ENCODE measurements at places on chromosomes 6 and 20. TPM values are rescaled to one million over a fixed set of nuclear protein-coding genes. Genes with fewer than 3 reads are reported as not detected.

DNA sequence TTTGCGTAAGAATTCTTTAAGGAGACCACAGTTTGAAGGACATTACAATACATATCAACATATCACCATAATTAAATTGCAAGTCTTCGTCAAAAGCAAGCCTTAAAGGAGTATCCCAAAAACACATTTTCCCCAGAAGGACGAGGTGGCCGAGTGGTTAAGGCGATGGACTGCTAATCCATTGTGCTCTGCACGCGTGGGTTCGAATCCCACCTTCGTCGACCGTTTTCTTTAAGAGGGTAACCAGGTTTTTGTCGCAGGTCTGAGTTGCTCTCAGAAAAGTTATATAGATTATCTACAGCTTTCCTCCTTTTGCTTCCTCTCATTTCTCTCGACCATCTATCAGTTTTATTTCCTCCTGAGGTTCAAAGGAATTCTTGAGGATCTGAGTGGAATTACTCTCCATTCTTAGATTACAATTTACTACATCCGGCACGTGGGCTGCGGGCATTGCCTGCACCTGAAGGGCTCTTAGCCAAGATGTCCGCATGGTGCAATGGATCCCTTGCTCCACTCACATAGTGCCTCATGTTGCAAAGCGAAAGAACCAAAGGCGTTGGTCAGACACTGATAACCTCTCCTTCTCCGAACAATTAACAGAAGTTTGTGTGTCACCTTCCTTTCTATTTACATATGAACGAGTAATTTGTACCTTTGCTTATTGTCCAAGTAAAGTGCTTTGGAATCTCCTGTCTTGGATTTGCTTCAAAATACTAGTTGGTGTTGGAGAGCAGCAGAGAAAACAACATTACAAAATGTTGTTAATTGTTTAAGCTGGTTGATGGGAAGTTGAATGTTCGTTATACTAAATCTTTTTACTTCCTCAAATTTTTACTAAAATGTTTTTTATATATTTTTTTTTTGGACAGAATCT, 14.0 kb downstream of the POM121L2 start:
- no peak for DNase-seq

The CTAGE9 gene
- total RNA-seq: not detected

DNA sequence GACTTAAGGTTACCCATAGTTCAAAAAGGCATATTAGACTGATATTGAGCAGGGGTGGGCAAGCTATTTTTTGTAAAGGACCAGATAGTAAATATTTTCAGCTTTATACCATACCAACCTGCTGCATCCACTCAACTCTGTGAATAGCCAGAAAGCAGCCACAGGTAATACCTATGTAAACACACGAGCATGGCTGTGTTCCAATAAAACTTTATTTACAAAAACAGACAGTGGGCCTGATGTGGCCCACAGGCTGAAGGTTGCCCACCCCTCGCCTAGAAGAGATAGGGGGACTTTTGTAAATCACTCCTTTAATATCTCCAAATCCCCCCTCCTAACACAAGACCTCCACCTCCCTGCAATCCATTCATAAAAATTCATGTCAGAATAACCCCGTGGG, 64.4 kb downstream of the PSMG4 start:
- no peak for DNase-seq

DNA sequence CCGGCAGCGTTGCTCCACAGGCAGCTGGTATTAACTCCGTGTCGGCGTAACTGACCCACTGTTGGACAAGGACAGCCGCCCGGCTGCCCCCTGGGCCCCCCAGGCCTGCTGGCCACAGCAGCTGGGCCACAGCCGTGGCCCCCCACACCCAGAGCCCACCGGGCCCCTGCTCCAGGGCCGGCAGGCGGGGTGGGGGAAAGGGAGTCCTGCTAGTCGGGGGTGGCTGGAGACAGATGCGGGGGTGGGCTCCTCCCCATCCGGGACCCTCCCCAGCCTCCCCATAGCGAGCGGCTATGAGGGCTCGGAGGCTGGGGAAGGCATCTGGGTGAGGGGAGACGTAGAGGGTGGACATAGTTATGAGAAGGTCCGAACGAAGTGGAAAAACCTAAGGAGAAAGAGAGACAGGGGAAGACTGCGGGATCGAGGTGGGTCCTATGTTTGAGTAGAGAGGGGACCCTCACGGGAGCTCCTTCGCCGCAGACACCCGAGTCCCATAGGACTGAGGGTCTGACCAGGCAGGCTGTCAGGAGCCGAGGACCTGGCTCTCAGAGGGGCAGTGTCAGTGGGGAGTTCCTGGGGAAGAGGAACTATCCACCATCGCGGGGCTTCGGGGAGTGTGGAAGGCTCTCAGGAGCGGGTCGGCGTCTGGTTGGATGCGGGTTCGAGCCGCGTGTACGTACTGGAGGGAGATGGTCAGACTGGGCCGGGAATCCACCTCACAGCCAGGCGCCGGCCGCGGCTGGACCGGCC, 511 bp downstream of the VARS1 start:
- no peak for DNase-seq

DNA sequence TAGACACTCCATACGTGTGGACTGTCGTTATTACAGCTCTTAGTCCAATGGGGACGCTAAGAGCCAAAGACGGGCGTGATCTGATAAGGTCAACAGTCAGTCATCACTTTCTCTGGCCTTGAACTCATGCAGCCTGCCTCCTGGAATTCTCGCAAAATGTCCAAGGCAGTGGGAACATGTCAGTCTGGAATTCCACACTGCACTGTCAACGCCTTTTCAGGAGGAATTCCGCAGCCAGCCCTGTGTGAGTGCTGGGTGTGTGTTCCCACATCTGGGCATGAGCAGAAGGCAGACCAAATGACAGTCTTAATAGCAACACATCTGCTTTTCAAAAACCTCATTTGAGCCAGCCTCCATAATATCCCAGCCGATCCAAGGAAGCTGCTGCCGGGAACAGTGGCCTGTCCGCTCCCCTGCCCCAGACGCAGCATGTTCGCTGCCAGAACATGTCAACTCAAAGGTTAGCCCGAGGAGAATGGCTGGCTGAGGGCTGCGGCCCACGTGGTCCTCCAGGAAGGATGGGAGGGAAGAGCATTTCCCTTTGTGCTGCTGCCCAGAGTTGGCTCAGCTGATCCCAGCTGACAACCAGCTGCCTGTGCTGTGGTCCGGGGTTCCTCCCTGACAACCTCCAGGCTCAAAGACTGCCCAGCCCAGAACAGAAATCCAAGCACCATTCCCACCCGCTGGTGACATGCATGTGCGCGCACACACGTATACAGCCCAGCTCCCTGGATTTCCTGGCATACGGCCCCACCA, 103.1 kb downstream of the SULF2 start:
- DNase-seq: no peak

GRCh38 chr6:32638532-32639219, 1.5 kb downstream of the HLA-DQA1 start:
- no peak for DNase-seq

- DNase-seq: no peak
Measured at GRCh38 chr6:169829786-169830185, 78.4 kb downstream of the ERMARD start.

The ASIP gene
- not detected for total RNA-seq

The ETV7 gene
- 0.27 TPM for total RNA-seq

DNA sequence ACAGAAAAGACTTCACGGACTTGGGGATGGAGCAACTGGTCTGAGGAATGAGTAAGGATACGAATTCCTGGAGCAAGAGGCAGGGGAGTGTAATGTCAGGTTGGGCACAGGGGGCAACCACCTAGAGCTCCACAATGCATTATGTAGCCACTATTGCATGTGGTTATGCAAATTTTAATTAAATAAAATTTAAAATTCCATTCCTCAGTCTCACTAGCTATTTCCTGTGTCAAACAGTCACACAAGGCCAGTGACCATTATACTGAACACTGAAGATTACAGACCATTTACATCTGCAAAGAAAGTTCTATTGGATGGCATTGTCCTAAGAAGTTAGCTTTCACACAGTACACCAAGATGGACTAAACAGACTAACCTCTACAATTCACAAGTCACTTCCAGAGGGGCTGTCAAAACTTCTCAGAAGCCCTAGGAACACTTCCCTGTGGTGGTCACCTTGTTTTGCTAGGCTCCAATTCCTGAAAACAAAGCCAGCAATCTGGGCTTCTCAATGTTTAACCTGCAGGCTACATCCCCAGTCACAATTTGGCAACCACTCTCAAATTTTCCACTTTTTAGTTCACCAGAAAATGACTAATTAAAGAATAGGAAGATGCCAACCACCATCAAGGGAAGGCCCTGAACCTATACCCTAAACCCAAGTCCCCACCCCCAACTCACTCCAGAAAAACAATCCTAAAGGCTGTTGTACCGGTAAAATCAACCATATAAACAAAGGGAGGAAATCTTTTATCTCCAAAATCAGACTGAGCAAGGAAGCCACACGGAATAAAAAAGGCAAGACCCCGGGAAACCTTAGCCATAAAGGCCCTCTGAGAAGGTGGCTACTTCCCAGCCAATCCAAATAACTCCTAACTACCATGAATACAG, 34.2 kb upstream of the C20orf203 start:
- DNase-seq: no peak

GRCh38 chr6:41157323-41157722, 3.2 kb upstream of the TREML1 start:
- DNase-seq: no peak

DNA sequence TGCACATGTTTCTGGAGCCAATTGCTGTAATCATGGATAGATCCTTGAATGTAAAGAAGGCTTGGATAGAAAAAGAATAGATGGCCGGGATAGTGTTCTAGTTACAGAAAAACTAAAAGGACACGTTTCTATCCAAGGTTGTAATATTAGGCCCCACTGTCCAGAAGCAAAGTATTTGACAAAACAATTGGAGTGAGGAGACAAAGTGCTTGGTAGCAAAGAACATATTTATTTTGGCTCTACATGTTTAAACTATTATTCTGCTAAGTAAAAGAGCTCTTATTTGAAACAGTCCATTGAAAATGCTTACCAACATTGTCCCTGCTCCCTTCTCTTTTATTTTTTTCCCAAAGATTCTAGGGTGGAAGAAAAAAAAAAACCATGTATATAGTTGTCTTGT, 94.4 kb downstream of the MYO6 start:
- no peak for DNase-seq

The CCN2 gene
- total RNA-seq: 0.54 TPM

DNA sequence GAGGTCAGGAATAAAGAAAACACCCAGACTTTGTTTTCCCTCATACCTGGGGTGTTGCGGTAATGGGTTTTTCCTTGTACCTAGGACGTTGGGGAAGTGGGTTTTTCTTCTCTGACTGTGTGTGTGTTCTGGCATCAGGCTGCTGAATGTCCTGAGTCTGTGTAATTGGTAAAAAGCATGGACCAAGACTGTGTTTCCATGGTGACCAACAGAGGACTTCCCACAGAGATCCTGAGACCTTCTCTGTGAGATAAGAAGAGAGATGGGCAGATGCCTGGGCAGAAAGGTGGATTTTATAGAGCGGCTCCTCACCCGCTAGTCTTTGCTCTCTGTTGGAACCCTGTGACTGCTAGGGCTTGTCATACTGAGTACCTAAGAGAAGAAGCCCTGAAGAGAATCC, 135.4 kb upstream of the GGTLC1 start:
- DNase-seq: no peak

GRCh38 chr6:35948725-35949124, 27.8 kb upstream of the SRPK1 start:
- peak; percentile 15 for DNase-seq

DNA sequence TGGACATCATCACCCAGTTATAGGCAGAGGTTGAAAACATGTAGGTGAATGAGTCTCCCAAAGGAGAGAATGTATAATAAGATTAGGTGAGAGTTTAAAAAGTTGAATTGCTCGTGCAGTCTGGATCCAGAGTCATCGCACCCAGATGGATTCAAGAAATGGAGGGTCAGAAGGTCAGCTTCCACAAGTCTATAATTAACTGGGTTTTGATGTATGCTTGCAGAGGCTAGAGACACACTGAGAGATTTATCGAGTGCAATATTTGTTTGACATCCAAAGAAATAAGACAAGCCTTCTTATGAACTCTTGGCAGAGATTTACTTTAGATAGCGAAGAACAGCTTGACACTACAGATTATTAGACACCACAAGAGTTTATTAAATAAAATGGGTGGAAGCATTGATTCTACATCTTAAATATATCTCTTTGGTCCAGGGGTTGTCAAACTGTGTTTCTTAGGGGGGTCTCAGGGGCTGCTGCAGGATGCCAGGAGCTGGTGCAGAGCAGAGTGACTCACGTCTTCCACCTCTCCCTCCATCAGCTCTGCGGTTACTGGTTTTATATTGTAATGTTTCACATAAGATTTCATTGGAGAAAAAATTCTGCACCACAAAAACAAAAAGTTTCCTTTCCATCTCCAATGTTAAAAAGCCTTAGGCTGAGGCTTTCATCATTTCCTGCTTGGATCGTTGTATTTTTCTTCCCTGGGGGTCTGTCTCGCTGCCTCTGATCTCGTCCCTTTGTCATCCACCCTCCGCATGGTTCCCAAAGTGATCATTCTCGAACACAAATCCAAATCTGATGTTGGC, 176.2 kb upstream of the AHI1 start:
- no peak for DNase-seq

- DNase-seq: no peak
Measured at GRCh38 chr6:5556011-5556410, 294.7 kb downstream of the FARS2 start.

The MACROD2 gene
- total RNA-seq: 0.81 TPM

- no peak for DNase-seq
Measured at GRCh38 chr6:31978831-31979230, 3.0 kb upstream of the C4A start.

GRCh38 chr6:98124171-98124570, 710.2 kb upstream of the POU3F2 start:
- no peak for DNase-seq

DNA sequence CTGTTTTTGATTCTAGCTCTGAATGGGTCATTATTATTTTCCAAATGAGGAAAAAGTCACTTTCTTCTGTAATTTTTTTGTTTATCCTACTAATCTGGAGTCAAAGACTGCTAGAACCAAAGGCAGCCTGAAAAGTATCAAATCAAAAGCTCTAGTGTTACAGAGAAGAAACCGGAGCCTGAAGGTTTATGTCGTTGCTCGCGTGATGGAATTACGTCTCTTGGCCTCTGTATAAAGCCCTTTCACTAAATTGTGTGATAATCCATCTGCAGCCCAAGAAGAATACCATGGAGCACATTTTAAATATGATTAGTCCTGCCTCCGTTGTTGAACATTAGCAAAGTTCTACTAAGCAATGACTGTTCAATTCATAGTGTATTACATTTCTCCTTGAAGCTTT, 738.6 kb downstream of the C6orf118 start:
- no peak for DNase-seq

GRCh38 chr20:15802020-15802419, 771.2 kb downstream of the KIF16B start:
- no peak for DNase-seq

The RNF217 gene
- total RNA-seq: 11.8 TPM

The DNAH8 gene
- not detected for total RNA-seq

The PRSS16 gene
- not detected for total RNA-seq

Measured in hematopoietic multipotent progenitor cell (in vitro differentiated cells).